Activated T-cell treated with anti-CD3 and anti-CD28 coated beads for 4 hours (primary cell): ENCODE measurements at places on chromosomes 5 and 9.

DNA sequence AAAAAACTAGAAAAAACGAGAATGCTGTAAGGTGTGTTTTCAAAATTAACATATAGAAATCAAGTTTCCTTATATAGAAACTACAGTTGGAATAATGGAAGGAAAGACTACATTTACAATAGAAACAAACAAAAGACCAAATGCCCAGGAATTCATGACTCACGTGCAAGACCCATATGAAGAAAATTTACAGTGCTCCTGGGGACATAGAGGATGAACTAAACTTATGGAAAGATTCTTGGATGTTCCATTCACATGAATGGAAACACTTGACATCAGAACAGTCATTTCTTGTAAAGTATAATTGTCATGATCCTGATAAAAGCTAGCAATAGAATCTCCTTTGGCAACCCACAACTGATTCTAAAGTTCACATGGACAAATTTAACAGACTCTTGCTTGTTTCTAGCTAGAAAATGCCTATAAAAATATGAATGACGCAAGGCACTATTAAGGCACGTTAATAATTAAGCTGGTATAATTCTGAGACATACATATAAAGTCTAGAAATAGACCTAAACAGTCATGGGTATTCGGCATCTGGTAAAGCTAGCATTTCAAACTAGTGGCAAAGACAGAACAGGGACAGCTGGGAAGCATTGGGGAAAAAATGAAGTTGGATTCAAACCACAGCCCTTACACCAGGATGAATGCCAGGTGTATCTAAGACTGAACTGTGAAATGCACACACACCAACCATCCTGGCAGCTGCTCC is 5.1 kb upstream of the ZFP62 start:
- no peak for DNase-seq

DNA sequence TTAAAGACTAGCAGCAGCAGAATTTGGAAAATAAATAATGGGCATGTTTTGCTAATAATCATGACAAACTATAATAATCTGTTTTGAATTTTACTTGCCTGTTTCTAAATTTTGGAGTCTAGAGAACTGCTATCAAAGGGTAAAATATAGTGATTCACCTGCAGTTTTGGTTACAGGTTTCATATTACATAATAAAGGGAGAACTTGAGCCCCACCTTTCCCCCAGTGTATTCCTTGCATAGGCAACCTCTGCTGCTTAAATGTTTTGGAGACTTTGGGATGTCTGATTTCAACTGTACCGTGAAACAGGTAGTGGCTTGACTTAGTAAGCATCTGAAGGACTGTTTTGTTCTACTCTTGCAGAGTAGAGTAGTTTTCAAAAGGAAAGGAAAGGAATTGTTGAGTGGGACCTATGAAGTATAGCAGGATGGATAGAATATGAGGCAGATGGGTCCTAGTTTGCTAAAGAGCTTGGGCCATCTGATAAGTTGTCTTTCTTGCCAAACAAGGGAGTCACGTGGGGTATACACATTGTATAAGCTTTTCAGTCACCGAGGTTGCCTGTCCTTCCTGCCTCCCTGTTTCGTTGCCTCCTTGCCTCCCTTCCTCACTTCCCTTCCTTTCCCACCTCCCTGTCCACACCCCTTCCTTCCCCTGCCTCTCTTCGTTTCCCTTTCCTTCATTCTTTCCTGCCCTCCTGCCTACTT is 19.1 kb downstream of the CREBRF start:
- DNase-seq = no peak

DNA sequence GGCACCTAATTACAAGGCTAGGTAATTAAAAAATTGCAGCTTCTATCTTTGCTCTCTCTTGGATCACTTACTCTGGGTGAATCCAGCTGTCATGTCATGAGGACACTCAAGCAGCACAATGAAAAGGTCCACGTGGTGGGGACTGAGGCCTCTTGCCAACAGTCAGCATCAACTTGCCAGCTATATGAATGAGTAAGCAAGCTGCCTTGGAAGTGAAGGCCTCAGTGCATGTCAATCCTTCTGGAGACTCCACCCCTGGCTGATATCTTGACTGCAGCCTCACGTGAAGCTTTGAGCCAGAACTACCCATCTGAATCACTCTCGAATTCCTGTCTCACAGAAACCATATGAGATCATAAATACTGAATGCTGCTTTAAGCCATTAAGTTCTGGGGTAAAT is 140.5 kb downstream of the SNX18 start:
- no peak for DNase-seq

DNA sequence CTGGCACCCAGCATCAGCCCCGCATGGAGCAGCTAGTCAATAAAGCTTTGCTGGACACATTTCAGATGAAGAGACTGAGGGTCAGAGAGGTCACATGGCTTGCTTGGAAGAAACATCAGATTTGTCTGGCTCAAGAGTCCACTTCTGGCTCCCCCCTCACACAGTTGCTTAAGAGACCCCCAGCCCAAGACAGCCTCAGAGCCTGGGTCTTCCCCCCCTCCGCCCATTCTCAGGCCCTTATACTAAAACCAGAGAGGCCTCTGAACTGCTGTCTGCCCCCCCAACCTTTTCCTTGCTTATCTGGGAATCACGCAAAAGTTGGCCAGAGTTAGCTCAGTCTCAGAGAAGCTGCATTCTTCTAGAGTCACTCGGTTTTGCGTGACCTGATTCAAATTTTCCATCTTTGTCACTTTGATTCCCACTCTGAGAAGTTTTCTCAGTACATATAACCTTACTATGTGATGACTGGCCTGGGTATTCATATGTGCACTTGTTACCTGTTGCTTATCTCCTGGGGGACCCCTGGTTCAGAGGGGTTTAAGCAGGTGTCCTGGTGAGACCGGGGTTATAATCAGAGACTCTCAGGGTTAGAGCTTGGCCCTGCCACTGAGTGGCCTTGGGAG is 145.4 kb upstream of the IER5L start:
- no peak for DNase-seq

DNA sequence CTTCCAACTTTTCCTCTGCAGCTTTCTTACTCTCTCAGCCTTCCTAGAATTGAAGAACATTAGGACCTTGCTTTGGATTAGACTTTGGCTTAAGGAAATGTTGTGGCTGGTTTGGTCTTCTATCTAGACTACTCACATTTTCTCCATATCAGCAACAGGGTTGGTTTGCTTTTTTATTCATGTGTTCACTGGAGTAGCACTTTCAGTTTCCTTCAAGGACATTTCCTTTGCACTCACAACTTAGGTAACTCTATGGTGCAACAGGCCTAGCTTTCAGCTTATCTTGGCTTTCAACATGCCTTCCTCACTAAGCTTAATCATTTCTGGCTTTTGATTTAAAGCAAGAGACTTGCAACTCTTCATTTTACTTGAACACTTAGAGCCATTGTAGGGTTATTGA is 153.1 kb downstream of the CCDC192 start:
- no peak for DNase-seq

DNA sequence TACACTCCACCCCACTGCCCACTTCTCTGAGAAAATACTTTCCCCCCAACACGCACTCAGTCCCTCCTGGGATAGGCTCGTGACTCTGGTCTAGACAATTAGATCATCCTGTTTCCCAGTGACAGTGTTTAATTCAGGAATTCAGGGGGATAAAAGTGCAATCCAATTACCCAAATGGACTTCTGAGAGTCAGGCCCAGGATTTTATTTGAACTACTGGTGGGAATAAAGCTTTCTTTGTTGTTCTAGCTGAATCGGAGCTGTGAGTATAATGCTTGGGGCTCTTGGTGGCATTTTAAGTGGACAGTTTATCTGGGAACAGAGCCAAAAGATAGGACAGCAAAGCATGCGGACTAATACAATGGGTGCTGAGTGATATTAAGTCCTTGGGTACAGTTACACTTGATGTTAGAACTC is 683.3 kb downstream of the MAT2B start:
- no peak for DNase-seq

DNA sequence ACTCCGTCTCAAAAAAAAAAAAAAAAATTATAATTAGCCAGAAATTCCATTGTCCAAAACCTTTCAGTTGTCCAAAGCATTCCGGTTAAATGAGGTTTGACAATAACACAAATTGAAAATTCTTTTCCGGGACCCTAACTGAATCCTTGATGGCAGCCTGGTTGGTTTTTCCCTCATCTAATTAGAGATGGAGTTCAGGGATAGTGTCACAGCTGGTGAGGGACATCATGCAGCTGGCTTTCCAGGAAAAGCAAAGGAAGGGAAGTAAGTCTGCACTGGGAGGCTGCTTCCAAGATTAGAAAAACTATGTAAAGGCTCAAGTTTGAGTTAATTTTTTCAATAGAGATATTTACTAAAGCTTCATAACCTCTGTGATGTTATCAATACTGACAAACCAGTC is 195.4 kb downstream of the ADAMTS12 start:
- DNase-seq = no peak

GRCh38 chr9:132994410-132995120 is 16.1 kb downstream of the GFI1B start:
- no peak for DNase-seq

- no peak for DNase-seq
Measured at GRCh38 chr5:96459313-96460121, 26.5 kb upstream of the PCSK1 start.

- no peak for DNase-seq
Measured at GRCh38 chr5:32866138-32866537, 155.0 kb downstream of the NPR3 start.
